Suprapubic skin (tissue), 4 donors: ENCODE measurements at places on chromosomes 2 and 18. TPM values are rescaled to one million over a fixed set of nuclear protein-coding genes. Genes with fewer than 3 reads are reported as not detected.

PAIP2B gene
- 21.0 TPM for total RNA-seq

ZSWIM2 gene
- not detected for total RNA-seq

CTLA4 gene
- not detected for total RNA-seq

DNA sequence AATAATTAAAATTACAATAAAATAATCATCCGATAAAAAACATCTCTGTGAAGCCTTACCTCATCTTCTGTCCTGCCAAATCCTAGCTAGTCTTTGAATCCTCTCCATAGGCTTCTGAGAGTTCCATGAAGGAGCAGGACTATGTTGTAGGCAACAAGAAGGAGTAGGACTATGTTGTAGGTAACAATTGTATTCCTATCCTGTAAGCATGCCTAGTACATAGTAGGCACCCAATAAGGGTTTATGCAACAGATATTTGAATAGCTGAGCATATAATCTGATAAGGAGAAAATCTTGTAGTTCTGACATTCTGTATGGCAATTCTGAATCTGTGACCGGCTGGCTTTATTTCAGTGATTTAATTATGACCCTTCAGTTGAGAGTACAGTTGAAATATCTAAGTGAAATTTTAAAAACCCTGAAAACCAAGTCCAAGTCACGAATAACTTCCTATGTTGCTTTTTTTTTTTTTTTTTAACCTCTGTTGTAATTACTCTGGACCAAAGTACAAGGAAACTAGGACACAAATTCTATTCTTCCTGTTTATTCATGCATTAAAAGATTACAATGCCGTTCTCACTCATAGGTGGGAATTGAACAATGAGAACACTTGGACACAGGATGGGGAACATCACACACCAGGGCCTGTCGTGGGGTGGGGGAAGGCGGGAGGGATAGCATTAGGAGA lies 27.8 kb downstream of the VWA3B start:
- no peak overlapping the region for H3K27ac ChIP-seq
- no peaks in the 10 kb centered on the region for H3K36me3 ChIP-seq

TUBA4A gene
- 372 TPM for total RNA-seq

LRRC30 gene
- not detected for total RNA-seq

- no peaks in the 10 kb centered on the region for H3K4me1 ChIP-seq
- no peaks in the 10 kb centered on the region for H3K27me3 ChIP-seq
- no peak for DNase-seq
Measured at GRCh38 chr18:28065793-28066186, 111.1 kb downstream of the CDH2 start.

DNA sequence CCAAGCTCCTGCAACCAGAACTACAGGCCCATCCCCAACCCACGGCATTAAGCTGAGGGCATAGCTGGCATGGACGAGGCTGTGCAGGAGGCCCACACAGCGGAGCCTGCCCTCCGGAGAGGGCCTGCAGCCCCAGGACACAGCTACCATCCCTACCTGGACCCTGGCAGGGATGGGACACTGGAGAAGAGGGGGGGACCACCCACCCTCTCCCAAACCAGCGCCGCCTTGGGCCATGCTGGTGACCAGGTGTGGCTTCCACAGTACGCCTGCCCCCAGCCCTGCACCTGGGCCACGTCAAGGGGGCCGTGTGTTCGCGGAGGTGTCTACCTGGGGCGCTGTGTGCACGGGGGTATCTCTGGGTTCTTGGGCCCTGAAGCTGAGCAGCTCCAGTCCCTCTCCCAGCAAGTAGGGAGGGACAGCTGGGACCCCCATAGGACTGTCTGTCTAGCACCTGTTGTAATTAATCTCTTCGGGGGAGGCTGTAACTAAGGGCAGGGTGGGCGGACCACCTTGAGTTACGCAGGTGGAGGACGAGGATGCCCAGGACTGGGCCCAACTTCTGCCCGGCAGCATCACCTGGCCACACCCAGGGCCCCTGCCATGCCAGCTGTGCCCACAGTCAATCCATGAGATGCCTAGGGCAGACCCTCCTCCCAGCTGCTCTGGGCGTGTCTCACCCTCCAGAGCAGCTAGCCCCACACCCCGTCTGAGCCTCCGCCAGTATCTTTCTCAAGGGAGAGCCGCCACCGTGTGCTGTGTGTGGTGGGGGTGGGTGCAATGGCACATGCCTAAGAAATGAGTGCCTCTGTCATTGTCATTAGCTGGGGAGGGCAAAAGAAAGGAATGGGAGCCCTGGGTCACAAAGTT lies 18.3 kb downstream of the HS6ST1 start:
- H3K27me3 ChIP-seq = no peaks in the 10 kb centered on the region
- H3K36me3 ChIP-seq = no peaks in the 10 kb centered on the region
- peak overlapping the region; percentile 52 for H3K27ac ChIP-seq
- no peak overlapping the region for H3K4me3 ChIP-seq
- no peak for DNase-seq

C2orf78 gene
- total RNA-seq = not detected

- DNase-seq = no peak
- H3K27ac ChIP-seq = no peak overlapping the region
- no peak overlapping the region for H3K4me3 ChIP-seq
- no peaks in the 10 kb centered on the region for H3K36me3 ChIP-seq
- no peaks in the 10 kb centered on the region for H3K4me1 ChIP-seq
Measured at GRCh38 chr2:25421820-25422411, 80.2 kb upstream of the DNMT3A start.

RNF152 gene
- 83.0 TPM for total RNA-seq

GRCh38 chr2:151289972-151290866 lies 751 bp upstream of the NMI start:
- no peak for DNase-seq
- H3K4me3 ChIP-seq = peak overlapping the region; percentile 87
- H3K27me3 ChIP-seq = no peaks in the 10 kb centered on the region
- H3K27ac ChIP-seq = peak overlapping the region; percentile 98

FBXO15 gene
- 0.60 TPM for total RNA-seq
